Hematopoietic multipotent progenitor cell treated with erythropoietin and hydrocortisone succinate and interleukin-3 and kit ligand, for 8 days (in vitro differentiated cells): ENCODE measurements at places on chromosomes 12 and 14.

- no peak for DNase-seq
Observed at GRCh38 chr12:125202421-125202820, 137.2 kb downstream of the AACS start.

GRCh38 chr12:48794870-48795269, 6.0 kb upstream of the ADCY6 start:
- DNase-seq, result no peak

- DNase-seq, result no peak
Observed at GRCh38 chr12:50842637-50843493, at the start of gene TMPRSS12. TMPRSS12 (plus strand) TSS chr12:50842926; CDS start chr12:50842965, 39 bp downstream.

DNA sequence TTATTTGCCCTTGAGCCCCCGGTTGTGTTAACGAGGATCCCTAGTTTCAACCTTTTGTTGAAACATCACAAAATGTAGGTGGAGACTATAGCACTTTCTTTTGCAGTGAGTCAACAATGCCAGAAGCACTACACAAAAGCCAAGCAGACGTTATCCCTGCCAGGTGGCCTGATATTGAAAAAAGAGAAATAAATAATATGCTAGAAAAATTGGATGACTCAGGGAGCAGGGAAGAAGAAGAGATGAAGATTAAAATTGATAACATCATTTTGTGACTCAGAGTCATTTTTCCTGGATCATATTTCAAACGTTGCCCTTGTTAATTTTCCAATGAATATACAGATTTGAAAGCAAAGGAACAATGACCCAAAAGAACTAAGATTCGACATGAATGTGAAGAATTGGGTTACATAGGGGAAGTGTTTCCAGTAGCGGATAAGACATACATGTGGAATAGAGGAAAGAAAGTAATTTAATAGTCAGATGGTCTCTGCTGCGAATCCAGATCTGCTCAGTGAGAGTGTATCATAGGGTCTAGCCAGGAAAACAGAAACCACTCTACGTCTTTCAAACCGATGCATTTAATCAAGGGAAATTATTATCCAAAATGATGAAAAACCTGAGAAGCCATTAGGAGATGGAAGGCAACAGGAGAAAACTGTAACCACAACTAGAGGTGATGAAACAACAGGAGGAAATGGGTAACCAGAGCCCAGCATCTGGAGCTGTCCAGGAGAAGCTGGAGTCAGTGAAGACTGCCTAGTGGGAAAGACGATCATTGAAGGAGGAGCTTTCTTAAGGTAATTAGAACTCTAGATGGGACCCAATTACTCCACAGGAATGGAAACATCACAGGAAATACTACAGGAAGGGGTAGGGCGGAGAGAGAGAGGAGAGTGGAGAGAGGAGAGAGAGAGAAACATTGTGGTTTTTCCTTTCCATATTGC, 57.9 kb downstream of the RERG start:
- no peak for DNase-seq

GRCh38 chr12:19925841-19926240, 442.5 kb upstream of the PDE3A start:
- DNase-seq, result no peak
